ENCODE measurements at places on chromosomes 6 and 20.

- DNase-seq: no peak
Observed at GRCh38 chr20:20744170-20744725, 31.8 kb upstream of the RALGAPA2 start.

GRCh38 chr6:33869826-33870423 lies 66.1 kb upstream of the MLN start:
- no peak for DNase-seq

GRCh38 chr6:111721753-111722154 lies 116.1 kb upstream of the TRAF3IP2 start:
- DNase-seq: peak; percentile 46

DNA sequence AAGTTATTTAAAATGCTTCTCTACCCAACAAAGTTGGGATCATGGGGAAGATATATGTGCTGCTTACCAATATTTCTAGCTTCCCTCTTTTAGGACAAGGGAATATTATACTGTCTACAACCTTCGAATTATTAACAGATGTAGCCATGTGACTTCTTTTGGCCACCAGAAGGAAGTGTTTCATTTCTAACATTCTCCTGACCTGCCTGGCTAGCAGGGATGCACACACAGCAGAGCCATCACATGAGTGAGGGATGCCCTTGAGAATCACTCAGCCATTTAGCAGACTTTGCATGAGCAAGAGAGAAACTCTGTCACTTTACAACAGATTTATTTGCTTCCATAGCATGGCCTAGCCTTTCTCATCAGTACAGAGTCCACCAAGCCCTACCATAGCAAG lies 230.7 kb upstream of the MARCKS start:
- DNase-seq: no peak

DNA sequence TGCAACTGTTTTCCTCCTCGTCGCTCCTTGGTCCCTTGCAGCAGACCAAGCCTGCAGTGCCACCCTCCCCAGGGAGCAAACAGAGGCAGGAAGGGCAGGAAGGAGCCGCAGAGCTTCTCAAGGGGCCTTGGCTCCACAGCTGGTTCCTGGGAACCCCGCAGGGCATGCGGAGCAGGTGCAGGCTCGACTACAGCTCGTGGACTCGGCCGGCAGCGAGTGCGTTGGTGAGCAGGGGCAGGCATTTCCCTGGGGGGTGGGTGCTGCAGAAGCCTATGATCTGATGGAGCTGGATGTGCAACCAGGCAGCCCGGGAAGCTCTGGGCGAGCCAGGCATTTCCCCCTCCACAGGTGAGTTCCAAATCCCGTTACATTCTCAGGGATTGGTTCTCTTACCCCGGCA lies 37.1 kb downstream of the FRMD1 start:
- no peak for DNase-seq

DNA sequence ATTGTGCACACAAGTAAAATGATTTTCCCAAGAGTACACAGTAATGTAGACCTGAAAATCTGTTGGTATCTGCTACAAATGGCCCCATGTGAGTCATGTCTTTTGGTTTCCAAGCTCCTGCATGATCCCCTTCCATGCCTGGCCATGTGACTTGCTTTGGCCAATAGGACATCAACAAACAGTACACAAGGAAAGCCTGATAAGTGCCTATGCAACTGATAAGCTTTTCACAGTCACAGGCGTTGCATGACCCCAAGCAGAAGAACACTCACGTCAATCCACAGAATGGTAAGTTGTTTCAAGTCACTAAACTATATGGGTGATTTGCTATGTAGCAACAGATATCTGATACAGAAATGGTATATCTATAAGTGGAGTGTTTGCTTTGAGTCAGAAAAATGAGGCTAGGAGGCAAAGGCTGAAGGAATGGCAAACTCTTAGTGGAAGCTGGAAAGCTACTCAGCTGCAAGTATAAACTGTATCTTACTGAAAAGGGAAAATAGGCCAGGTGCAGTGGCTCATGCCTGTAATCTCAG lies 160.1 kb upstream of the BEND3 start:
- no peak for DNase-seq

GRCh38 chr6:41713159-41713649 lies 22.2 kb downstream of the TFEB start:
- no peak for DNase-seq

GRCh38 chr6:167504385-167504961 lies 179.6 kb downstream of the TTLL2 start:
- no peak for DNase-seq

DNA sequence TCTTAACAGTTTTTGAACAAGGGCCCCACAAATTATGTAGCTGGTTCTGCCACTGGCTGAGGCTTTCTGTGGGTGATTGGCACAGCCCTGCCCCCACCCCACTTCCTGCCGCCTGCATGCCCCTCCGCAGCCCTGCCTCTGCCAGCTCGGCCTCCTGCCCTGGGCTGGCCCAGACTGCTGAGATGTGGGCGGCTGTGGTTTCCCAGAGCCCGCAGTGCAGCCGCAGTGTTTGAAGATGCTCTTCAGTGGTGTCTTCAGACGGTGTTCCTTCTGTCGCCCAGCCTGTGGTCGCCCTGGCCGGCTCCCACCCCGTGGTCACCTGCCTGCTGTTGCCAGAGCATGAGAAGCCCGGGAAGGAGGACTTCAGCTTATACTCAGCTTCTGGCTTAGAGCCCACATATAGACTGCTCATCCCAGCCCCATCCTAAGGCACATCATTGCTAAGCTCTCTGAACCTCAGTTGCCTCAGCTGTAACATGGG lies 154.3 kb downstream of the VEGFA start:
- DNase-seq: no peak

GRCh38 chr6:170185175-170185978 lies 105.5 kb downstream of the DLL1 start:
- no peak for DNase-seq

GRCh38 chr6:79373246-79373645 lies 138.8 kb upstream of the HMGN3 start:
- DNase-seq: no peak

DNA sequence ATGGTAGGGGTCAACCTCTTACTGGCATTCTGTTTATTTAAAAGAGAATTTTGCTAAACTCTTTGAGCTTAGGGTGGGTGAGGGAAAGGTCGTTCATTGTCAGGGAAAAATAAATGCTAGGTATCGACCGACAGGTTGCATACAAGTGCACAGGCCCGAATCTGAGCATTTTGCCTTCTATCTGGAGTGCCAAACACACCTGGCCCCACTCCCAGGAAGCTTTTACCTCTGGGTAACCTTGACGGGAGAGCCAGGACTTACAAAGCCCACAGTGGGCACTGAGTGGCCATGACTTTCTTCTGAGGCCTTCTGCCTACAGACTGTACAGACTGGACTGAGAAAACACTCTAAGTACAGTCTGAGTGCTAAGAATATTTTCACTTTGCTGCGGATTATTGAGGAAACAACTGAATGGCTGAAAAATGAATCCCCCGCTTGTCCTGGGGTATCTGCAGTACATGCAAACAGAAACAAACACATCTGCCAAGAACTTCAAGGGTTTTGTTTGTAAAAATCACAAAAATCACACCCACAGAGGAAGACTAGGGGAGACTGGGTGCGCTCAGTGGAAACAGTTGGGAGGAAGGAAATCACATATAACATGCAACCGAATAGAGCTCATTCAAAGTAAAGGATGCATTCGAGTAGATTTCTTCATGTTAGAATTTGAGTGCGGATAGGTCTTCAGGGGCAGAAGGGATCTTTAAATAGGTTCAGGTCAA lies 152.8 kb downstream of the NFATC2 start:
- DNase-seq: no peak

DNA sequence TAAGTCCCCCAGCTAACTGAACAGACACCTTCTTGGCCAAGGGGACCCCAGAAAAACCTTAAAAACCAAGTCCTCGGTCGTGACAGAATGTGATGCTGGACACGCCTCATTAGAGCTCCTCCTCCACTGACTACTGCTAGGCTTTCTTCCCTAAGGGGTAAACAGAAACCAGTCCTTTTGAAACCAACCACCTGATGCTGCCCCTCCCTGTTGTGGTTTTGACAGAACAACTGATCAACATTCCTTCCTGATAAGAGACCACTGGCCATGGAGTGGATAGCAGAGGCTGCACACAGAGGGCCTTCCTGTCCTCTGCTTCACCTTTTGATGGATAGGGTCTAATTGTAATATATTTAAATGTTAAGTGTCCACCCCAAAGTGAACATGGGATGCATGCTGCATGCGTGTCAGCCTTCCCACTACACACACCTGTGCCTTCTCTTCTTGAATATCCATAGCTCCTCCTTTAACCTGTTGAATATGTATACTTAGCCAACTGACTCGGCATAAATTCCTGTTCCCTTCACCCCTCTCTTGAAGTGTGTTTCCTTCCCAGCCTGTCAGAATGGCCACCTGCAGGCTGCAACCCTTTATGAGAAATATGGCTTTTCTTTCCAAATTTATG lies 27.9 kb upstream of the SLC2A12 start:
- no peak for DNase-seq

DNA sequence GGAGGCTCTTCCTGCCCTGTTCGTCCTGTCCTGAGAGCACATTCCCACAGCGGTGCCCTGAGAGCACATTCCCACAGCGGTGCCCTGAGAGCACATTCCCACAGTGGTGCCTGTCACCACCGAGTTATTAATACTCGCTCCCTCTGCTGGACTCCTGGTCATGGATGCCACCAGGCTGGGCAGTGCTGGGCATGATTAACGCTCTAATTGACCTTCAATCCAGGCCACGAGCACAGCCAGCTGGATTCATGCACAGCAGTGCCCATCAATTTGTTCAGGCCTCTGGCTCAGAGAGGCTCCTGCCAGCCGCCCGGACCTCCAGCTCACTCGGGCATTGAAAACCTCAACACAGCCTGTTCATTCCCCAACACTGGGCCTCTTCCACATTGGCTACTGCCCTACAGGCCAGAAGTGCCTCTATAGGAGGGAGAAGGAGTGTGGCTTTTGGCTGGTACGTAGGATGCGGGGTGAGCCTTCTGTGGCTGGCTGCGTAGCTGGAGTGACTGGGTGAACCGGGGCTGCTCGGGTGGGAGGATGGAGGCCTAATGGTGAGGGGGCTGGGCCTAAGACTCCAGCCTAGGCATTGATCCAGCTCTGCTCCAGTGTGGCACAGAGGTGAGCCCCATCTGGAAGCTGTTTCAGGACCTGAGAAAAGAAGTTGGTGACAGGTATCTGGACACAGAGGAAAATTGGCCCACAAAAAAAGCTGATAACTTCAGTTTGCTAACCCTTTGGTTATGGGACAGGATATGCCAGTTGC lies 9.3 kb downstream of the IP6K3 start:
- no peak for DNase-seq

GRCh38 chr6:151948002-151948743 lies 140.7 kb downstream of the ESR1 start:
- peak; percentile 92 for DNase-seq

DNA sequence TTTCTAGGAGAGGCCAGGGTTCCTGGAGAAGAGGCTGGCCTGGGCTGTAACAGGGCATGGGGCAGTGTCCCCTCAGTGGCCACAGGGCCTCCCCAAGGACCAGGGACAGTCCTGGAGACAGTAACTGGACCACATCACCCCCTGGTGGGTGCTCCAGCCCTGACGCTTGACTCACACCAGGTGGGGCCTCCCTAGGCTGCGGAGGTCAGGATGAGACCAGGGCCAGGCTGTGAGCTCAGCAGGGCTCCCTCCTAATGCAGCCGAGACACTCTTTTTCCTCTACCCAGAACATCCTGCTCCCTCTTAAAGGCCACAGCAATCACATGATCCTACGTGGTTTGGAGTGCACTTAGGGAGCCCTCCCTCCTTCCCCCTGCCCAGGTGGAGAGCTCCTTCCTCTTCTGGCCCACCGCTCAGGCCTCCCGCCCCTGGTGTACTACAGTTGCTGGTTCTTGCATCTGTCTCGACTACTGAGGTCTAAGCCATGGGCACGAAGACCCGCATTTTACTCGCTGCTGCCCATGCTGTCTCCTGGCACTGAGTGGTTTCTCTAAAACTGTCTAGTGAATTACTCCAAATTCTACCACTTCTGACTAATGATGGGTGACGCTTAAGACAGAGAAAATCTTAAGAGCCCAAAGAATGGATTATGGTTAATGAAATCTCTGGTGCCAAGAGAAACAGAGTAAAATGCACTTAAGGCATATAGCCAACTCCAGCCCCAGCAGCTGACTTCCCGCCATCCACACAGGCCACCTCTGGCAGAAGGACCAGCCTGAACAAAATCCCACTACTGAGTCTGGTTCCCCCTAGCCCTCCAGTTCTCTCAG lies 166.1 kb upstream of the CST7 start:
- DNase-seq: no peak

- no peak for DNase-seq
Observed at GRCh38 chr6:122694075-122694474, 83.9 kb downstream of the PKIB start.

DNA sequence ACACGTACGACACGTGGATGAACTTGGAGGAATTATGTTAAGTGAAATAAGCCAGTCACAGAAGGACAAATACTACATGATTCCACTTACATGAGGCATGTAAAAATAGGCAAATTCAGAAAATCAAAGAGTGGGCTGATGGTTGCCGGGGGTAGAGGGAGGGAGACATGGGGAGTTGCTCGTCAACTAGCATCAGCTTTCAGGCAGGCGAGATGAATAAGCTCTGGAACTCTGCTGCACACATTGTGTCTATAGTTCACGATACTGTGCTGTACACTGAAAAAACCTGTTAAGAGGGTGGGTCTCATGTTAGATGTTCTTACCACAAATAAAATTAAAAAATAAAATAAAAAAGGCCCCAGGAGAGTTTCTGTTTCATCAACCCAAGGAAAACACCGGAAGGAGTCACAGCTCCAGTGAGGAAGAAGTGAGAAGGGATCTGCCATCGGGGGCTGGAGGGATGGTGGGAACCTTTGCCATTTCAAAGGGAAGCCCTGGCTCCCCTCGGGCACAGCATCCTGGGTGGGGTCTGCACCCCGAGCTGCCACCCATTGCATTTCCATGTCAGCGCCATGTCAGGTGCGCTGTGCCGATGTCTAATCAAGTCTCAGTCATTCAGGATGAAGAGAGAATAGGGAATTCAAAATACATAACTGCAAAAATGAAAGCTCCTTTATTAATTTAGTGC lies 98.3 kb downstream of the SLC22A23 start:
- DNase-seq: no peak

- DNase-seq: peak; percentile 24
Observed at GRCh38 chr6:18350712-18351111, 36.4 kb upstream of the RNF144B start.

DNA sequence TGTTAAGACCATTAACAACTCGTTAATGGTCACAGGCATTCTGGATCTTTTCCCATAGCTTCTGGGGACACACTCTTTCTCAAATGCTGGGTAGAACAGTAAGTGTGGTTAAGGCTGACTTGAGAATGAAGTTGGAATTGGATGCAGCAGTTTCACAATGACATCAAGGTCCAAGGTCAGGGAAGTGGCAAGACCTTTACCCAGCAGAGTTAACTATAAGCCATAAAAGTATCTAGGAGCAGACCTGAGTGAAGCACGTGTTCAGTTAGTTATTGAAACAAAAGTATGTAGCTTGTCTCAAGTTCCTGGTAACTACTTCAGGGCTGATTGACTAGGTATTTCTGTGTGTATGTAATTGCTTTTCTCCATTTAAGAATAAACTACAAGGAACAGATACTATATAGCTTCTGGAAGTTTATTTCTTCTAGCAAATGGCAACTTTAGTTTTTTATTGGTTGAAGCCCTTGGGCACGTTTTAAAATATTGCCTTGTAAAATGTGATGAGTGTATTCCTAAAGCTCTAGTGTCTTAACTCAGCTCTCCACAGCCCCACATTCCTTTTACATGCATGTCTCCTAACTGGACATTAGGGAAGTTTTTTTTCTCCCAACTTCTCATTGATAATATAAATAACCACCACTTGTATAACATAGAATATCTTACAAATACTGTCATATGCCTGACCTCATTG lies 479.0 kb upstream of the CITED2 start:
- no peak for DNase-seq
